CD4-positive, alpha-beta T cell (primary cell): ENCODE measurements at places on chromosomes 6 and 20.

- no peak for DNase-seq
These were observed 39.9 kb upstream of the SULF2 start for GRCh38 chr20:47825011-47825762.

DNA sequence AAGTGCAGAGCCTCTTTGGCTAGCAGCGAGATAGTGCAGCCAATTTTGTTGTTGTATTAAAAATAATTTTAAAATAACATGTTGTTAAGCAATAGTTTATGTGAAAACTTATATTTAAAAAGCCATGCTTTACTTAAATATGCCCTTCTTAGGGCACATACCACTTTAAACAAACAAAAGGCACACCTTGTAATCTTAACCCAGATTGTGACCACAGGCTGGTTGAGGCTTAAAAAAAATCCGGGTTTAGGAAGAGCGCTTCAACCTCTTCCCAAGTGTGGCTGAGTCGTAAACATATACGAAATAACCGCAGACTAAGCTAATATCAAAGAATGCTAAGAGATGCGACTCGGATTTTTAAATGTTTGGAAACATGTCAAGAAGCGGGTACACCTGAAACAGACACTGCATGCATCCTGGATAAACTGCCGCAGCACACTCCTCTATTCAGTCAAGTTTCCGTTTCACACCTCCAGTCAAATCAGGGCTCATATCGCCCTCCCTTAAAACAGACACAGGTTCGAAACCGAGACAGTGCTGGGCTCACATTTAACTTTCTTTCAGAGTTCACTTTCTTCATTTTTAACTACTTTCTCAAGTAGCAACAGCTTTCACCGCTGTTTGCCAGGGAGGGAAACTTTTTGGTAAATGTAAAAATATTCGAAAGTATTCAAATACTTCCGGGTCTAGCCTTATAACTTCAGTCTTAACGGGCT lies 1.5 kb downstream of the DEK start:
- peak; percentile 71 for DNase-seq

- DNase-seq = peak; percentile 65
These were observed 8.2 kb upstream of the TBC1D7 start for GRCh38 chr6:13336553-13336952.

DNA sequence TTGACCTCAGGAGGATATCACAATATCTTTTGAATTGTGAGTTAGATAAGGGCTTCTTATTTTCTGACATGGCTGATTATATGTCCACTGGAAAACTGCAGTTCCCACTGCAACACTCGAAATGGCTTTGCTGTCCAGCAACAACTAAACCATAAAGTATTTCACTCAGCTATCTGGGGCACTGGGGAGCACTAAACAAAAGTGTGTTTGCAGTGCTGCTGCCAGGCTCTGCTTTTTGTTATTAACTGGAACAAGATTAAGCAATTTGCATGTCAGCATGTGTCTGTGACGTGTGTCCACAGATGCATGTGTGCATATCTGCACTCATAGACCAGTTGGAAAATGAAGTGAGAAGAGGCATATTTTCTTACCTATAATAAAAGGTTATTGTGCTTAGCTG lies 107.8 kb upstream of the CCN2 start:
- no peak for DNase-seq

GRCh38 chr20:58452667-58453255 lies 62.4 kb downstream of the APCDD1L start:
- DNase-seq = no peak

- no peak for DNase-seq
These were observed 12.6 kb downstream of the AAR2 start for GRCh38 chr20:36248836-36249235.

DNA sequence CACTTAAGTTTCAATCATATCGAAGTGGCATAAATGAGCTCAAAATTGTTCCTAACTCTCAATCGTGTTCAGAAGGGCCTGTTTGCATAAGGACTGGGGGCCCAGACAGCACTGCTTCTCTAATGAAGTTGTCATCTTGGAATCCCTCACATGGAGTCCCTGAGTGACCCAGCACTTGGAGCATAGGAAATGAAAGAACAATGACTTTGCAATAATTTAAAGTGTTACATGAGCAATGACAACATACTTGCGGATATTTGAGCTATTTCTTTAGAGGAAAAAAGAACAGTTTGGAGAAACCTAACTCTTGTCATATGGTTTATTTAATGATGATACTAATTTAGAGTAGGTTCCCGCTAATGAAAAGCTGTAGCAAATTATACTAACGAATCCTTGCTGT lies 239.9 kb downstream of the TSHZ2 start:
- DNase-seq = no peak

DNA sequence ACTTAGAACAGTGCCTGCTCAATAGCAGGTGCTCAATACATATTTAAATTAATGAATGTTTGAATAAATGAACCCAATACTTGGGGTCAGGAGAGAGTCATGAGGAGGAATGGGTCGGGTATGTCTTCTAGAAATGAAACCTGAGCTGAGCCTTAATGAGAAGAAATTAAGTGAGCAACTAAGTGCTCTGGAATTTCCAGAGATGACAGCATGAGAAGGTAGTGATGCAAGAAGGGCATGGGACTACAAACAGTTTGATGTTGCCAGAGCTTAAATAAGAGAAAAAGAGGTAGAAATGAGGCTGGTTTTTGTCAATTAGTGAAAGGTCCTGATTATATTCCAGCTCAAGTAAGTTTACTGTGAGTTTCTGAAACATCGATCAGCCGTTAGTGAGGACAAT lies 82.9 kb downstream of the PDE10A start:
- no peak for DNase-seq

GRCh38 chr6:129041563-129041962 lies 158.6 kb downstream of the LAMA2 start:
- DNase-seq = no peak

DNA sequence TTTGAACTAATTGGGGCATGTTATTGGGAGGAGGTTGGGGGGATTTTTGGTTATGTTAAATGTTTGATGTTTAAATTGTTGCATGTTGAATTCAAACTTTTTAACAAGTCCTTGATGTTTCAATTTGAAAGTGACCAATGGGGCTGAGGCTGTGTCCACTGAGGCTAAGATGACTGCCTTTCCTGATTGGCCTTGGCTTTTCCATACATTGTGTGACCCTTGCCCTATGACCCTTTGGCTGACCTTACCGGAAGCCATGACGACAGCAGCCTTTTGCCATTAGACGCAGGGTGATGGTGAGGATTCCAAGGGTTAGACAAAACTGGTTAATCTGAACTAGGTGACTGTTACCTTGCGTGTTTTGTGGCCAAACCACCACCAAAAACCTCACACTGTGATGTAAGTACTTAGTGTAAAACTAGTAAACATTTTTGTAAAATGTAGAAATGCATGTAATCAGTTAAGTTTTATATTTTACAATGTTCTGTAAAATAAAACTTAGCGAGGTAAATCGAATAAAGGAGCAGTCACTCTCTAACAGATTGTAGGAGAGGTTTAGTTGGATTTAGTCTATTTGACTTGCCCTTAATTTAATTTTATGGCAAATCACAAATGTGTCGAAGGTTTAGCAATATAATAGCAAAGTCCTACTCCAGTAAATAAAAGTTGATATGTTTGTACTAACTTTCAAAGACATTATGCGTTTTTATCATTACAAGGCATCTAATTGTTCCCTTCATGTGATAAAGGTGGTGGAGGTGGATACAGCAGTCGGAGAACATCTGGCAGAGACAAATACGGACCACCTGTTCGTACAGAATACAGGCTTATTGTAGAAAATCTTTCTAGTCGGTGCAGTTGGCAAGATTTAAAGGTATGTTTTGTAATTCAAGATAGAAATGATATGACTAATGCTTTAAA lies 1.6 kb downstream of the SRSF6 start:
- DNase-seq = no peak

DNA sequence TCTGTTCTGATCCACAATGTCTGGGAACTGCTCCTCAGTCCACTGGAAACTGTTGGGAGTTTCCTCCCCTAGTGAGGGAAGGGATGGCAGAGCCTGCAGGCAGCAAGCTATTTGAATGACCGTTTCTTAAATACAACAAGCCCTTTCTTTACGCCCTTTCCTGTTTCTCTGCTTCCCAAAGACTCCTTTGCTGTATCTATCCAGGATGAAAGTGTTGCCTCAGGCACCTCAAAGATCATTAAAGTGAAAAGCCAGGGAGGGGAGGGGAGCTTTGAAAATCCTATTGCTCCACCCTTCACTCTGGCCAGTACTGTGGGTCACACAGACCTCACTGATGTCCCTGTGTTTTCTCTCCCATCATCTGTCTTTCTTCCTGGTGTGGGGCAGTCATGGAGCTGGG lies 213.1 kb downstream of the RNF144B start:
- no peak for DNase-seq

DNA sequence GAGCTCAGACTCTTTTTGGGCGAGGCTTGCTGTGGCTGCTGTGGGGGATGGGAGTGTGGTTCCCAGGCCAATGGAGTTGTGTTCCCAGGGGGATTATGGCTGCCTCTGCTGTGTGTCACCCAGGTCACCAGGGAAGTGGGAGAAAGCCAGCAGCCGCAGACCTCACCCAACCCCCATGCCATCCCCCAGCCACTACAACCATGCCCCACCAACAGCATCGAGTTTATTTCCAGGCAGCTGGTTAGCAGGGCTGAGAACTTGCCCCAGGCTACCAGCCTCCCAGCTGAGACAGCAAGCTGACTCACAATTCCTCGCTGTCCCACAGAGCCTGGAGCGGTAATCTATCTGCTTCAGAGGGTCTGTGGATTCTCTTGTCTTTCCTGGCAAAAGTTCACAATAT lies 331.7 kb downstream of the FRK start:
- DNase-seq = no peak

- no peak for DNase-seq
These were observed 548 bp upstream of the HLA-DRA start for GRCh38 chr6:32439139-32439538.

DNA sequence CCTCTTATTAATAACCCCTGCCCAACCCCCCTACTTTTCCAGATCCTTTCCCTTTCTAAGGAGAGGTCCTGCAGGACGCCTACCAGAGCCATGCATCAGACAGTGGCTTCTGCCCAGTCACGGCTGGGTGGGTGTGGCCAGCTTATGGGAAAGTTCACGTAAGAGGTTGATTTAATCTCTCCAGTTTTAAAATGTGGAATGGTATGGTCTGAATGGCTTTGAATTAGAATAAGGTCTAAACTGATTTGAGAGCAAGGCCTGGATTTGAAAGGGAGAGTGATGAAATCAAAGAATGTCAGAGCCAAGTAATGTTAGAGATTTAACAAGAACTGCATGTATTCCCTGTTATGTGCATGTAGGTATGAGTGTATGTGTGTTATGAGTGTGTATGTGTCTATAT lies 275.7 kb downstream of the PAX1 start:
- DNase-seq = no peak

- DNase-seq = no peak
These were observed 10.1 kb upstream of the SLC22A7 start for GRCh38 chr6:43287717-43288679.

DNA sequence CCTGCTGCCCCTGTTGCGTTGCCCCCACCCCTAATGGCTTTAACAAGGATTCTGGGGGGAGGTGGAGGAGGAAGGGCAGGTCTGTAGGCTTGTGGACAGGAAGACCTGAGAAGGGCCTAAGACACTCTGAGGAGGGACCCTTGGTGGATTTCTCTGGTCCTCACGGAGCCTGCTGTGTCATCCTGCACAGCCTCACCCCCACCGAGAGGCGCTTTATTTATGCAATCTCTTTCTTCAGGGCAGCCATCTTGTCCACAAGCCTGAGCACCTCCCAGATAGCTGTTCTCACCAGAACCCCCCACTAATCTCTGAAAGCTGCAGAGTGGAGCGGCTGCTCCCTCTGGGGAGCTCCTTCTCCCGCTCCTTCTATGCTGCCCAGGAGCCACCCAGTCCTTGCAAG lies 59.3 kb upstream of the MLN start:
- no peak for DNase-seq

DNA sequence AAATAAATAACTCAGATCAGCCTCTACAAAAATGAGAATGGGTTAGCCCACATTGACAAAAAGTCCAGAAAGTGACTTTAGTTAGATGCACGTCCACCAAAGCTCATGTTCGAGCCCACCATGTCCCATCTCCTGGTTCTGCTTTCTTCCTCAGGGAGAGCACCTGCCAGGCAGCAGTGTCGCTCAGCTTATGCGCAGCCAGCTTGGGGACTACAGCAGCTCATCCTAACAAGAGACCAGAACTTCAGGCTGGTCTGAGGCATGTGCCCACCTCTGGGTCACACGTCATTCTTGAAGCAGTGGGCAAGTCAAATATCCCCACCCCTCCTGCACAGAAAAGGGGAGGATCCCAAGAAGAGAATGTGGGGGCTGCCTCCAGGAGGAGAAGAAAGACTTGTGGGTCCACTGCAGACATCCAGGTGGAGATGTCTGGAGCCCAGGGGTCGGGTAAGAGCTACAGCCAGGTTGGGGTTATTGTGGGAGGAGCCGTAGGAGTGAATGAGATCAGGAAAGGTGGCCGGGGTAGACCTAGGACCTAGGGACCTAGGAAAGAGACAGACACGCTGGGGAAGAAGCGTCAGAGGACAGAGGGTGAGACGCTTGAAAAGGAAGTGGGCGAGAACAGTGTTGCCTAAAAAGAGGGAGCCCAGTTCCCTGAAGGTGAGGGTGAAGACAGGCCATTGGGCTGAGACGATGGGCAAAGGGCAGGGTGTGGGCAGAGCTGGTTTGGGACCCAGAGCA lies 52.5 kb downstream of the SSR1 start:
- no peak for DNase-seq

DNA sequence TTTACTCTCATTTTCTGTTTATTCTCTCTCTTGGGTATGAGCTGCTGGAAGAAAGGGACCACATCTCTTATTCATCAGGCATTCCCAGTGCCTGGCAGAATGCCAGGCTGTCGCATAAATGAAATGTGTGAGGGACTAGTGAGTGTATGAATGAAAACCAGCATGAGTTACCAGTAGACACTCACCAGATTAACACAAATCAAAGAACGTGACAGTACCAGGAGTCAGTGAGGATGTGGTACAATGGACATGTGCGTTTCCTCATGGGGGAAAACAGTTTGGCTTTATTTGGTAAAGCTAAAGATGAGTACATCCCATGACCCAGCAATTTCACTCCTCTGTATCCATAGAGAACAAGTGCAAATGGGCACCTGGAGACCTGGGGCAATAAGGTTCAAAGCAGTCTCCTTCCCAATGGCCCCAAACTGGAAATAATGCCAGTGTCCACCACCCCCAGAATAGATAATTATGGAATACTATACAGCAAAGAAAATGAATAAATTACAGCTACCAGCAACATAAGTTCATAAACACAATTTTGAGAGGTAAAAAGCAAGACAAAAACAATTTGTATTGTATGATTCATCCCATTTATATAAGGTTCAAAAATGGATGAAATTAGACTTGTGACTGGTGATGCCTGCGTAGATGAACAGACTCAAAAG lies 93.3 kb downstream of the CDH22 start:
- DNase-seq = no peak

GRCh38 chr20:24622856-24623255 lies 153.4 kb downstream of the SYNDIG1 start:
- DNase-seq = no peak

DNA sequence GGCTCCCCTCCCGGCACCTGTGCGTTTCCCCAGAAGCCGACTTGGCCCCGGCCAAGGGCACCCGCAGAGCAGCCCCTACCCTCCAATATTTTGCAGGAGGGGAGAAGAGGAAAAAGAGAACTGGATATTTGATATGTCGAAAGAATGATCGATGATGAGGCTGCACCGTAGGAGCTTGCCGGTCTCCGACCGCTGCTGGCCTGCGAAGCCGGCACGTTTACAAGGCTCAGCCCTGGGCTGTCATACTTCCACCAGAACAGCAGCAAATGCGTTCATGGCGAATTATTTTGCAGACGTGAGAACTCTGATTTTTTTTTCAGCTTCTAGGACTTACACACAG lies 296.7 kb downstream of the TFAP2C start:
- DNase-seq = no peak
